ENCODE measurements at places on chromosomes 1 and 21.

DNA sequence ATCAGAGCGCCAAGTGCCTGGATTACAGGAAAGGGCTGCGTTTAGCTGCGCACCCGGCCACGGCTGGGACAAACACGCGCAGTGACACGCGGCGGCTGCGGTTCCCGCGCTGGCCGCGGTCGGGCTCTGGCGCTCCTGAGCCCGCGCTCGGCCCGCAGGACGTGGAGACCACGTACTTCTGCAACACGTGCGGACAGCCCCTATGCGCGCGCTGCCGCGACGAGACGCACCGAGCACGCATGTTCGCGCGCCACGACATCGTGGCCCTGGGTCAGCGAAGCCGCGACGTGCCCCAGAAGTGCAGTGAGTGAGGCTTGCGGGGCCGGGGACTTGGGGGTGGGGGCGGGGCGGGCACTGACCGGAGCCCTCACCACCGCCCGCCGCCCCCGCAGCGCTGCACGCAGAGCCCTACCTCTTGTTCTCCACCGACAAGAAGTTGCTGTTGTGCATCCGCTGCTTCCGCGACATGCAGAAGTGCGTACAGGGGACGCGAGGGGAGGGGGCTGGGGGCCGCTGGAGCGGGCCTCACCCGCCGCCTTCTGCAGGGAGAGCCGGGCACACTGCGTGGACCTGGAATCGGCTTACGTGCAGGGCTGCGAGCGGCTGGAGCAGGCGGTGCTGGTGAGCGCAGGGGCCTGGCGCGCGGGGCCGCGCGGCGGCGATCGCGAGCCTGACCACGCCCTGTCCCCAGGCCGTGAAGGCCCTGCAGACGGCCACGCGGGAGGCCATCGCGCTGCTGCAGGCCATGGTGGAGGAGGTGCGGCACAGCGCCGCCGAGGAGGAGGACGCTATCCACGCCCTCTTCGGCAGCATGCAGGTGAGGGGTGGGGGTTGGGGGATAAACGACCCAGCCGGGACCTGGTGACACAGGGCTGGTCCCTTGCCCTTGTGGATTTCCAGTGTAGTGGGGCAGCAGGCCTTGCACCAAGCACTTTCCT, 3.1 kb downstream of the RNF207 start:
- peak; percentile 53 for DNase-seq

DNA sequence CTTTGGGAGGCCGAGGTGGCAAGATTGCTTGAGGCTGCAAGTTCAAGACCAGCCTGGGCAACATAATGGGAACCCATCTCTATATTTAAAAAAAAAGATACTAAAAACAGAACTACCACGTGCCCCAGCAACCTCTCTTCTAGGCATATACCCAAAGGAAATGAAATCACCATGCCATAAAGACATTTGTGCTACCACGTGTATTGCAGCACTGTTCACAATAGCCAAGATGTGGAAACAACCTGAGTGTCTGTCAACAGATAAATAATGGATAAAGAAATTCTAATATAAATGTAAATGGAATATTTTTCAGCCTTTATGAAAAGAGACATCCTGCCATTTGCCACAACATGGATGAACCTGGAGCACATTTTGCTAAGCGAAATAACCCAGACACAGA, 128.6 kb downstream of the PCNX2 start:
- DNase-seq: no peak

DNA sequence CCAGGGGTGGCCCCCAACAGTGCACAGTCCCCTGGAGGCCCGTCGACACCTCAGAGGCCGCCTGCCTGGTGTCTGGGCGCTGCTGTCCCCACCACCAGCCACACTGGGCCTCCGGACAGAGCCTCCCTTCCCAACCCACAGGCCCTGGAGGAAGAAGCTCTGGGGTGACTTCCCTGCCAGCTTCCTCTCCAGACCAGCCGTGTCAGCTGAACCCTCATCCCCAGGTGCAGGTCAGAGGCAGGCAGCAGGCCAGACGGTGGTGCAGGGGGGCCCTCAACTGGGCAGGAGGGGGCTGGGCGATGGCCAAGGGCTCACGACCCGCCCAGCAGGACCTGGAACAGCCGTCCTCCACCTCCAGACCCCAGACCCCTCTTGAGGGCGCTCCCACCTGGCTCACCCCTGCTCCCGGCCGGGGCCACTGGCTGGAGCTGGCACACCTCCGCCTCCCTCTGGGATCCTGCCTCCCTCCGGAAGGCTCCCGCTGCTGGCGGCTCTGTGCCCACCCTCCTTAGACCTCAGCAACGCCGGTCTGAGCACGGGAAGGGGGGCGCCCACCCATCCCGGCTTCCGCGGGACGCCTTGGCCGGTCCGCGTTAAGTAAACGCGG, 520 bp downstream of the TNFRSF18 start:
- DNase-seq: peak; percentile 24

- no peak for DNase-seq
Measured at GRCh38 chr1:159653201-159653600, 61.2 kb downstream of the CRP start.

GRCh38 chr21:29237110-29238052, 61.3 kb upstream of the BACH1 start:
- DNase-seq: no peak

GRCh38 chr1:43339584-43340232, 2.1 kb downstream of the MPL start:
- no peak for DNase-seq

DNA sequence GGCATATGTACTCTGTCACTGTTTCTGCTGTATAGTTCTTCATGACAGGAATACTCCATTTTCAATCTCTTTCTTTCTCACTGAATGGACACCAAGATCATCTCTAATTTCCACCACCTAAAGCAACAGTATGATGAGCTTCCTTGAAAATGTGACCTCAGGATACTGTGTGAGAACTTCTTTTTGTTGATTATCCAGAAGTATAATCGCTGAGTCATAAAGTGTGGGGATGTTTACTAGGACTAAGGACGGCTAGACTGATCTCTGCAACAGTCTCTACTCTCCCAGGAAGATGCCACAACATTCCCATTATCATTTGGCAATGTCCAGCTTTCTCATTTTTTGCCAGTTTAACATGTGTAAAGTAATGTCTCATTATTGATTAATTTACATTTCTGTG, 70.3 kb downstream of the TNFSF18 start:
- no peak for DNase-seq

DNA sequence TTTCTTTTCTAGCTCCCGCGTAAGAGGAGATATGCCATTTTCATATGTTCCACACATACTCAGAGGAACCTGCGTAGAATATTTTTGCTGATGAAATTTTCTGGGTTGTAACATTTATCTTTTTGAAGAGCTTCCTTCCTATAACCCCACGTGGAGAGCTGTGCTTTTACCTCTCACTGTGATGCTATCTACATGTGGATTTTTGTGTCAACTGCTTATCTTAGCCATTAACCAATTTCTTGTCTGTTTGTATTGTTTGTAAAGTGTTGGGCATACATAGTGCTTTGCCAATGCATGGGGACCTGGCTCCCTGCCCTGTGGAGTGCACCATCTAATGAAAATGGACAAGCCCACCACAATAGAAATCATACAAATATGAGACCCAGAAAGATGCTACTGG, 266.1 kb downstream of the TNR start:
- DNase-seq: no peak

DNA sequence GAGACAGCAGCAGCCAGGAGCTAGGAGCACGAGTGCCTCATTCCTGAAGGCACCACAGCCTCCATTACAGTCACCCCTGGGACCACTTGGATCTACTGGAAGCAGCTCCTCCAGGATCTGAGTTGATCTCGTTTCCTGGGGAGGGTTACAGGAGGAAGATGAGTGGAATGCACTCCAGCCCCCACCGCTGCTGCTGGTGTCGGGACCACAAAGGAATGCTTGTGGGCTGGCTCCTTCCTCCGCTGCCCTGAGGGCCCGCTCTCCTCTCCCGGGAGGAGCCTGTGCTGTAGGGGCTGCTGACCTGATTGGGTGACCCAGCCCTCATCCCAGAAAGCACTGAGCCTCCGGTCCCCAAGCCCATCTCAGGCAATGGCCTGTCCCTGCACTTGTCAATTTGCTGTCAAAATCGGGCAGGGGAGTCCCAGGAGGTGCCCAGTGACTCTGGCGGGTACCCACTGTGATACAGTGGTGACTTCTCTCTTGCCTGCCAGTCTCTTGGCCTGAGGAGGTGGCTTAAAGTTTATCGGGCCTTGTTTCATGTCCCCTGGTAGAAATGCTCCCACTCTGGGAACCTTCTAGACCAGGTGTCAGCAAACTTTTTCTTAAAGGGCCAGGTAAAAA, 23.1 kb downstream of the IL10RB start:
- no peak for DNase-seq

- DNase-seq: peak; percentile 91
Measured at GRCh38 chr1:159854693-159855192, 7.7 kb downstream of the VSIG8 start.

DNA sequence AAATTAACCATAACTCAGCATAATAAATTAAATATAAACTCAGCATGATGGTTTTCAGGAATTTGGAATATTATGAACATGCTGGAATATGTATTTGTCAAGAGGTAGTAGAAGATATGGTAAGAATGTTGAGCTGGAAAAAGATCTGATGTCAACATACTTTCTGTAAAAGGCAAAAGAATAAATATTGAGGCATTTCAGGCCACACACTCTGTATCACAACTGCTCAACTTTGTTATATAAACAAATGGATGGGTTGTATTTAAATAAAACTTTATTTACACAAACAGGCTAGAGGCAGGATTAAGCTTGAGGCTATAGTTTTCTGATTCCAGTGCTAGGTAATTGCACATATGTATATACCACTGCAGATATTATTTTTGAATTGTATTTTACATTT, 1409.4 kb downstream of the MRPL39 start:
- no peak for DNase-seq

GRCh38 chr1:245317217-245317616, 162.4 kb downstream of the KIF26B start:
- DNase-seq: no peak

- peak; percentile 96 for DNase-seq
Measured at GRCh38 chr1:39954870-39955546, at the start of gene MFSD2A. TSS of gene MFSD2A (plus strand) at chr1:39955145. CDS start at chr1:39955293, 148 bp downstream.

DNA sequence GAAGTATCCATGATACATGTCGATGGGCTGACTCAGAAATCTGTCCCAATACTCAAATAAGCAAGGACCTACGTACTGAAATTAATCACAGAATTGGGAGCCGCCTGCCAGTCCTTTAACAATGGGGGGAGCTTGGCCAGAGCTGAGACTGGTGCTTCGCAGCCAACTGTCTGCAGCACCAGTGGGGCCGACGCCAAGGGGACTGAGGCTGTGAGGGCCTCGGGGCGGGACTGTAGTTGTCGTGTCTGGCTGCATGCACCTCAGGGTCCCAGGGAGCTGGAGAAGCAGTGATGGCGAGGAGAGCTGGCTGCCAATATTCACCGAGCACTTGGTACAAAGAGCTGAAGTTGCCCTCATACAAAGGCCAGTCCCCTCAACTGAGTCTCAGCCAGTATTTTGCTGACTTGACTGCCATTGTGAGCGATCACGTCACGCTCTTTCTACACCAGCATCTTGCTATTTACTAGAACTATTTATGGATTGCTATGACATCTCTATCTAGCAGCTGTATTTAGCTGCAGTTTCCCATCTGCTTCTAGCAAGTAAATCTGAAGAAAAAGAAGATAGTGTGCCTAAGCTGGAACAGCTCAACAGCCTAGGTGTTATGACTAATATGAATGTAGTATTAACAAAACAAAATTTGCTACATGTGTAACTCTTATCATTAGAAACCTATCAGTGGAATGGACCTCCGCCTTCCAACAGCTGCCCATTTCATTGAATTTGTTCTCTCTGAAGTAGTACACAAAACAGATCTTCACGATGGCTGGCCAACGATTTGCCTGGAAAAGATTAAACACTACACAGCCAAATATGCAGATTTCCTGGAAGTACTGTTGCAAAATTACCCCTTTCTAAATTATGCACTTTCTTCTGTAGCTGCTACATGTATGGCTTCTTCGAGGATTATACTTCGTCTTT, 29.1 kb downstream of the EVI5 start:
- no peak for DNase-seq

- no peak for DNase-seq
Measured at GRCh38 chr21:21664871-21665270, 666.7 kb downstream of the NCAM2 start.

DNA sequence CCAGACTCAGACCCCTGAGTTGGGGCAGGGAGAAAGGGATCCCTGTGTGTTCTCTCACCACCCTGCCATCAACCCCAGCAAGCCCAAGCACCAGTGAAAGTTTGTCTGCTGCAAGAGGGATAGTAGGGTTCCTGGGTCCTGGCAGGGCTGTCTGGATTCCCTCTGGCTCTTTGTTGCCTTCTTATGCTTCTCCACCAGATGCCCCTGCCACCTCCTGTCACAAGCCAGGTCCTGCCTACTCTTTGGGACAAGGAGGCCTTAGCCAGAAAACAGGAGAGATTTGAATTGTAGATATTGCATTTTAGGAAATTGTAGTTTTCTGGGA, 21.7 kb downstream of the UBE2T start:
- DNase-seq: no peak
